ENCODE measurements at places on chromosomes 11 and 22.
A peak's percentile ranks its signal among the peaks of the same experiment; 100 is the strongest.

DNA sequence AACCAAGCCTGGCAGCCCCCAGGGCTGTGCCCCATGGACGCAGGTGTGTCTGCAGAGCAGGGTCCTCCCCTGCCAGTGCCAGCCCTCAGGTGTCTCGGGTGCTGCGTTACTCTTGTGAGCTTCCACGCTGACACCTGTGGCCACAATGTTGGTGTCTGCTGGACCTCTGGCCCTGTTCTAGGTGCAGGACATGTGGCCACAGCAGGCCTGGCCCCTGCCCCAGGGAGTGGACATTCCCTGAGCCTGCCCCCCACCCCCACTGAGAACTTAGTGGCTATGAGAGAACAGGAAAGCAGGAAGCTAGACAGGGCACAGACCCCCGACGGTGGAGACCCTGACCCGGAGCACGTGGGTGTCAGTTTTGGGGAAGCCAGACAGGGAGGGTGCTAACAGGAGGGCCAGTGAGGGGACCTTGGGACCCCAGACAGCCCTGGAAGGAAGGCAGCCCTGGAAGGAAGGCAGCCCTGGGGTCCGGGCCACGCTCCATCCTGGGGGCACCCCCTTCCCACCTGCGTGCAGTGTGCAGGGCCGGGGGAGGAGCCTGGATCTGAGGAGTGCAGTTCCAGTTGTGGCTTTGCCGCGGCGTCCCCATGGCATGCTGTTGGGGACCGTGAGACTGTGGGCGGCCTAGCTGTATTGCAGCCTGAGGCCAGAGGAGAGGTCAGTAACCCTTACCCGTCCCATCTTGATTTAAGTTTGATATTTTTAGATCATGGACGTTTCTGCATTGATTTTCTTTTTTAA, 43.9 kb upstream of the PPARA start:
- no peak for DNase-seq

- no peak for DNase-seq
These were observed 13.5 kb downstream of the CDON start for GRCh38 chr11:126049159-126049558.

GRCh38 chr11:2789331-2789730, 89.5 kb upstream of the KCNQ1OT1 start:
- no peak for DNase-seq

GRCh38 chr11:55942785-55943392, 6.7 kb upstream of the OR5I1 start:
- DNase-seq, result peak; percentile 8

GRCh38 chr11:27201454-27202302, 161.1 kb downstream of the BBOX1 start:
- peak; percentile 96 for DNase-seq

DNA sequence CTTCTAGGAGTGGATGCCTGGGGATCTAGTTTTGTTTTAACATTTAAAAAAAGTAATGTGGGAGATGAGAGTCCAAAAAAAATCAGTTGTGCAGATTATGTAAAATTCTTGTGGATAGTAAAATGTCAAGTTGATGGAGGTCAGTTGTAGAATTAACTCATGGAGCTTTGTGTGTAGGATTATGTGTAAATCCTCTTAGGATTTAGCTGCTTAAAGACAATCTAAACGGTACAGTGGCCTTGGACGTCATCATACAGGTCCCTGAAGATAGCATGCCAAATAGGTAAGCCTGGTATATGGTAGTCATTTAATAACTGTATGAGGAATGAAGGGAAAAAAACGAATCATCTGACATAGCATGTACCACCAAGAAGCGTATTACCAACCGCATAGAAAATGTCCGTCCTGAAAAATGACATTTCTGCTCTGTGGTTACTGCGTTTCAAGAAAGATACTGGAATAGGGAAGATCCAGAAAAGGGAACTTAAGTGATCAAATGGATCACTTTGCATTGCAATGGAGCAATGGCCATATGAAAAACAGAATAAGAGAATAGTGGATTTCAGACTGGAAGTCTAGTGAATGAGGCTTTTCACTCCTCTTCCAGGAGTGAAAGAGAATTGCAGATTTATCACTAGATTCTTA, 61.3 kb downstream of the BCL2L13 start:
- DNase-seq, result no peak

- no peak for DNase-seq
These were observed 58.3 kb downstream of the AAMDC start for GRCh38 chr11:77879218-77879617.

GRCh38 chr11:20762980-20763379, 93.6 kb downstream of the NELL1 start:
- DNase-seq, result peak; percentile 16

- DNase-seq, result no peak
These were observed 2.9 kb upstream of the MTA2 start for GRCh38 chr11:62604460-62605120.

DNA sequence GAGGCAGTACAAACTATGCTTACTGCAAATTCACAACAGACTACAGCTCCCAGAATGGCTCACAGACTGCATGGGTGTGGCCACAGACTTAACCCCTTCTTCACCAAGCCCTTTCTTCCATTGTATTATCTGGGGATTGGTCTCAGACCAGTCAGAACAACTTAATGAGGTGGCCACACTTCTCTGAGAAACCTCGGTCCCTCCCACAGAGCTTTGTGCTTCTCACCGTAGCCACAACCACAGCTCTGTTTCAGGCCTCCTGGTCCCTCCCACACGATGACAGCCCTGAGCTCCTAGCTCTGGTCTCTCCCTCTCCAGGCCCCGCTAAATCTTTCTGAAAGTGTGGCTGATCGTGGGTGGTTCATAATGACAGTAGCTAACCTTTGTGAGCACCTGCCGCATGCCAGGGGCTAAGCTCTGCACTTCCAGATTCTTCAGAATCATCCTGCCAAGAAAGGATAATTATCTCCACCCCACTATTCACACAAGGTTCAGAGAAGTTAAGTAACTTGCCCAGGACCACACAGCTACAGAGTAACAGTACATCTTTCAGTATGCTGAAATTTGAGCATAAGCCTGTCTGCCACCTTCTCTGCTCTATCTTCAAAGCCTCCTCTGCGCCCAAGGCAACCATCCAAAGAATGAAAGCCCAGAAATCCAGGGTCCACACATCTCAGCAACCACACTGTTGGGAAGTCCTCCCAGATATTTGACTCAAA, 5.4 kb downstream of the PDE2A start:
- DNase-seq, result no peak

DNA sequence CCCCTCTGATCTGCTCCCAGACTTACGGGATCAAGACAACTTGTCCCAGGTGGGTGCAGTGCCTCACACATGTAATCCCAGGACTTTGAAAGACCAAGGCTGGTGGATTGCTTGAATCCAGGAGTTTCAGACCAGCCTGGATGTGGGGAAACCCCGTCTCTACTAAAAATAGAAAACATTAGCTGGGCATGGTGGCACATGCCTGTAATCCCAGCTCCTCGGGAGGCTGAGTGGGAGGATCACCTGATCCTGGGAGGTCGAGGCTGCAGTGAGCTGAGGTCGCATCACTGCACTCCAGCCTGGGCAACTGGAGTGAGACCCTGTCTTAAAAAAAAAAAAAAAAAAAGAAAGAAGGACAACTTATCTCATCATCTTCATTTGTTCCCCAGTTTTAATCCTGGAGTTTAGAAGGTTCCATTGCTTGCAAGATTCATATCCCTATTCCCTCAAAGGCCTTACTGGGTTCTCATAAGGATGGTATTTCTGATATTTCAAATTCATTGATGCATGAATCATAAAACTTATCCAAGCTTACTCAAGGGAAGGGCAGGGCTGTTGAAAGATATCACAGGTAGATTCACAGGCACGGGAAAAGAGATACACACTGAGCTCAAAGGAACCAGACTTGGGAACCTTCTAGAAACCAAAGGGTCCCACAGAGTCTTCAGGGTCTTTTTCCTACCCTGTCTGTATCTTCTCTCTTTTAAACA, 14.6 kb downstream of the ENDOD1 start:
- no peak for DNase-seq

- no peak for DNase-seq
These were observed 726 bp downstream of the RTN4RL2 start for GRCh38 chr11:57460758-57461749.

- peak; percentile 28 for DNase-seq
These were observed 65.6 kb upstream of the CRYBB3 start for GRCh38 chr22:25134028-25134427.

DNA sequence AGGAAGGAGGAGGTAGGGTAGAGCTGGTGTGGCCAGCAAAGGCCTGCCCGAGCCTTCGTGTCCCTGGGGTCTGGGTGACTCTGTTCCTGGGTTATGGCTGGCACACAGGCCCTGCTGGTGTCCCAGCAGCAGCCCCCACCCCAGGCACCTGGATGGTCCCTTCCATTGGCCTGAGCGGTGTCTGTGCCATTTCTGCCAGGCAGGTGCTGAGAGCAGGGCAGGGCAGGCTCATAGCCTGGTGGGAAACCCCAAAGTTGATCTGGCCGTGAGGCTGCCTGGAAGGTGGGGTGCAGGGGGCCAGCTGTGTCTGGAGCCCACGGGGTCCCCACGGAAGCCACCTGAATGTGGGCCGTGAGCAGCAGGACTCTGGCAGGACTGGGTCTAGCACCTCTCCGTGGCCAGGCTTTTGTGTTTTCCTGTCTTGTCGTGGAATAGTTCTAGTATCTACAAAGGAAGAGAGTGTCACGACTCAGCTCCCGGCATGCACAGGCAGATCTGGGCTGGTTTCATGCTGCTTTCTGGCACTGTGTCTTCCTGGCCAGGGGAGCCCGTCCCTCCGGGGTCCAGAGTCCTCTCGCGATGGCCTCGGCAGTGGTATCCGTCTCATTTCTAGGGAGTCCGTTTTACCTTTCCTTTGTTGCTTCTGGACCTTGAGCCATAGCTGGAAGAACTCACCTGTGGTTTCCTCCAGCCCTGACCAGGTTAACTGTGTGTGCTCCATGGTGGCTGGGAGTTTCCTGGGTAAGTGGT, 83.7 kb downstream of the KCNQ1 start:
- no peak for DNase-seq

- no peak for DNase-seq
These were observed 1421.2 kb upstream of the TENM4 start for GRCh38 chr11:80862011-80862410.

Data from NCI-H1092 (cell line).